Calu3 (cell line): ENCODE measurements at places on chromosomes 6 and 20. TPM values are rescaled to one million over a fixed set of nuclear protein-coding genes. Genes with fewer than 3 reads are reported as not detected.

DNA sequence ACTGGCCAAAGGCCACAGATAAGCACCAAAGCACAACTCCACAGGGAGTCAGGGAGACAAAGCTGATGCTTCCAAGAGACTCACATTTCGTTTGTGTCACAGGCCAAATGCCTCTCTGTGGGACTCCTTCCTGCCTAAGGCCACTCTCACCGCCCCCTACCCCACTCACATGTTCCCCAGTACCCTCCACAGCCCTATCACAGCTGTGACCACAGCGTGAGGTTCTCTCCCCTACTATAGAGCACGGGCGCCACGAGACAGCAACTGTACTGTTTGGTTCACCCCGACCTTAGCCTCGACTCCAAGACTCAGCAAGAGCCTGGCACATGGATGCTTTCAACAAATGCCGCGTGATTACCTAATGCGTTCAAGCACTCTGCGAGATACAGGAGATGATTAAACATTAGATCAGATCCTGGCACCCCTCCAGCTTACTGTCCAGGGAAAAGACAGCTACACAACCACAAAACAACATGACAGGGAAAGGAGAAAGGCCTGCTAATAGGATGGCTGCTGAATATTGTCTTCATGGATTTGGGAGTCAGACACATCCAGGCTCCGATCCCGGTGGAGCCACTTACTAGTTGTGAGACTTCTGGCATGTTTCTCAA lies 105.5 kb downstream of the AGPAT4 start:
- DNase-seq, result peak; percentile 26
- H3K27ac ChIP-seq, result no peak overlapping the region
- H3K27me3 ChIP-seq, result no peaks in the 10 kb centered on the region

- no peaks in the 10 kb centered on the region for H3K36me3 ChIP-seq
- no peak overlapping the region for H3K27ac ChIP-seq
- no peak overlapping the region for H3K4me3 ChIP-seq
- DNase-seq, result no peak
Measured at GRCh38 chr6:152329638-152330448, 307.3 kb downstream of the SYNE1 start.

GRCh38 chr20:47801079-47801478 lies 15.8 kb upstream of the SULF2 start:
- no peak overlapping the region for H3K4me3 ChIP-seq
- no peaks in the 10 kb centered on the region for H3K36me3 ChIP-seq
- H3K27me3 ChIP-seq, result no peaks in the 10 kb centered on the region
- peaks cover 13% of the 10 kb centered on the region for H3K4me1 ChIP-seq
- DNase-seq, result no peak
- no peak overlapping the region for H3K27ac ChIP-seq

BEND3 gene
- total RNA-seq, result 10.0 and 11.8 TPM in 2 replicates

BCKDHB gene
- 24.9 and 27.3 TPM in 2 replicates for total RNA-seq
